GM06990 (cell line): ENCODE measurements at places on chromosomes 11 and 22.

- DNase-seq = no peak
These were observed 3.2 kb upstream of the TTLL8 start for GRCh38 chr22:50061141-50061823.

DNA sequence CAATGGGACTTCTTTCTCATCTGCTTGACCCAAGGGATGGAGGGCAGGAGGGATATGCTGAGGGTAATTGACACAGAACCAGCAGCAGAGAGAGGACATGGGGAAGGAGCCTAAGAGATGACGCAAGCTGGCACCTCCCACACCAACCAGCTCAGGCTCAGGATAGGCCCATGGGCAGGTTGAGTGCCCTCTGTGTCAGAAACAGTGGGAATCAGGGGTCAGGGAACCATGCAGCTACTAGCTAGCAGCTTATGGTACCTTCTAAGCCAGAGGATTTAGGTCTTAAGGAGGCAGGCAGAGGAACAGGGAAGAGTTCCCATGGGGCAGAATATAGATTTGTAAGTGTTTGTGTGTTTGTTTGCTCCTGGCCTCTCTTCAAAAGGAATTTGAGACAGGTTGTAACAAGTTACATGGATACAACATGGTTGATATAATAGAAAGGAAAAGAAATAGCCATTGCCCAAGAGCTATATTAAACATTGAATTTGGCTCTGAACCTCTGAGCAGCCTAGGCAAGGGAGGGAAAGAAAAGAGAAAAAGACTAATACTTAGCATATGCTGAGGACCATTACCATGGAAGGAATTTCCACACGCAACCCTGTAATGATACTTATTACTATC lies 39.9 kb upstream of the NAV2 start:
- DNase-seq = no peak

- DNase-seq = no peak
These were observed 8.9 kb upstream of the MAPK11 start for GRCh38 chr22:50278956-50279619.

GRCh38 chr11:10041748-10042446 lies 252.1 kb downstream of the SBF2 start:
- DNase-seq = no peak

DNA sequence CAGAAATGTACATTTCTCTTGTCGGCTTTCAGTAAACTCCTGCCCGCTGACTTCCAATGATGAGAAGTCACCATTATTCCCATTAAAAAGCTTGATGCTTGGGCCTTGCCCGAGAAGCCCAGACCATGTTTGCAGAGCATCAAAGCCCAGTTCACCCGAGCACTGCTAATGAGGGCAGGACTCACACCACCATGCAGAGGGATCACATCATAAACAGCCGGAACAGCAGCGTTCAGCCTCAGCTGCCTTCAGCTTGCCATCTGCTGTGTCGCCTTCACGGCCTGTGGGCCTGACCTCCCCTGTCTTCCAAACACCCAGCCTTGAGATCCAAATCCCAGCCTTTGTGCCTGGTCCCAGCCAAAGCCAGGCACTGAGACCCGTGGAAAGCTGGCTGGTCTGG lies 105.4 kb upstream of the CSNK2A3 start:
- no peak for DNase-seq

DNA sequence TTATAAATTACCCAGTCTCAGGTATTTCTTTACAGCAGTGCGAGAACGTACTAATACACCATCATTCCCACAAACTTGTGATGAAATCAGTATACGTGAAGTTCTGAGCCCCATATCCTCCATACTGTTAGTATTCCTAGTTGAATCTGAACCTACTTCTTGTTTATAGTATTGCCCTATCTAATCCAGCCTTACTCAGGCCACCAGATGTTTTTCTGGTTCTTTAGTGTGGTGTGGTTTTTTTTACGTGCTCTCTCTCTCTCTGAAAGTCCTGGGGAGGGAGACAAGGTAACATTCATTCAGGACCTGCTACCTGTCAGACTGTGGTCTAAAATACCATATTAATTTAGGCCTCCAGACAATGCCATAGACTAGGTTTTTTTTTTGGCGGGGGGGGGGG lies 47.6 kb upstream of the TEAD1 start:
- DNase-seq = no peak

GRCh38 chr22:31137721-31138120 lies 2.6 kb downstream of the PLA2G3 start:
- no peak for DNase-seq

- no peak for DNase-seq
These were observed 190.8 kb downstream of the TTC28 start for GRCh38 chr22:28488825-28489224.

DNA sequence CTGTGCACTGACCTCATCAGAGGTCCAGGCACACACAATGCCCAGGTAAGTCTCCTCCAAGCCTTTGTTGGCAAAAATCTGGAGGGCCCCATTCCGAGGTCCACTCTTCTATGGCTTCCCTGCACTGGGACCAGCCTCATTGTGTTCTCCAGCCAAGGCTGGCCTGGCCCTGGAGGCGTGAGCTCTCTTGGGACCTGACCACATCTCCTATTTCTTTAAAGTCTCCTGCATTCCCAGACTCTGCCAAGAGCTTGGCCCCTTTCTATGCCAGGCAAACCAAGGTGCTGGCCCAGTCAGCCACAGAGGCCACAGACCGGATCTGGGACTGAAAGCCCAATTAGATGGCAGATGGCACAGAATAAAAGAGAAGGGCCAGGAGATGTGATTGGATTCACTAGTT lies 55.1 kb downstream of the C11orf58 start:
- DNase-seq = no peak

- DNase-seq = no peak
These were observed 78.6 kb upstream of the RTL6 start for GRCh38 chr22:44576311-44577260.

DNA sequence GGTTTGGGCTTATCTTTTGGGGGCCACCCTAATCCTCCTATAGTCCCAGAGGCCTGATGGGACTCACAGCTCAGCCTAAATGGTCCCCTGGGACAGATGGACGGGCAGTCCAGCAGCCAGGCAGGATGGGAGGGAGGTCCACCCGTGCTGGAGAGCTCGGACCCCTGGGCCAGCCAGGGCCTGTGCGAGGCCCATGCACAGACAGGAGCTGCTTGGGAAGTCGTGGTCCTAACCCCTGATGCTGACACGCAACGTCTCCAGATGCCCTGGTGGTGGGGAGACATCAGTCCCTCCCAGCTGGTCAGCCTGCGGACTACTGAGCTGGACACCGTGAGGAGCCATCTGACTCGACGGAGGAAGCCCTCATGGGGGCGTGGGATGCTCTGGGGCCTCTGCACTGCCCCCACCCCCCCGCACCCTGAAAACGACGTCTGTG lies 31.2 kb upstream of the MUC5AC start:
- DNase-seq = no peak

GRCh38 chr11:3614742-3615171 lies 27.0 kb downstream of the ART5 start:
- no peak for DNase-seq

DNA sequence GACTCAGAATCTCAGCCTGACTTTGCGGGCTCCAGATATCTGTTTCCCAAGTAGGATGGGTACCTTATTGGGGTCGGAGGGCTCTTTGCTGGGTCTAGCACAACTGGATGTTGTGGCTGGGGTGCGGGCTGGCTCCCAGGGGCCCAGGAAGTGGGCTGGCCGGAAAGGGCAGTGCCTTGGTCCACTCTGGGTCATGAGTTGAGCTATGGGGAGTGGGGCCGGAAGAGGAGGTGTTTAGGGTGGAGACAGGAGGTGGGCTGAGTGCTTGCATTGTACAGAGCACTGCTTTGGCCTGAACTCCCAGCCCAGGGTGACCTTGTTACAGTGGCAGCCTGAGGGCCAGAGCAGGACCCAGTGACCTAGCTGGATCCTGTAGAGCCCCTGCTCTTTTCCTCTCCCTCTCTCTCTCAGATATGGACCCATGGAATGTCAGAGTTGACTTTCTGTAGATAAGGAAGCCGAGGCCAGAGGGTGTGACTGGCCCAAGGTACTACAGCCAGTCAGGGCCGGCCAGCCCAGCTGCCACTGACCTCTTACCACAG lies 13.2 kb downstream of the PHLDB1 start:
- no peak for DNase-seq

DNA sequence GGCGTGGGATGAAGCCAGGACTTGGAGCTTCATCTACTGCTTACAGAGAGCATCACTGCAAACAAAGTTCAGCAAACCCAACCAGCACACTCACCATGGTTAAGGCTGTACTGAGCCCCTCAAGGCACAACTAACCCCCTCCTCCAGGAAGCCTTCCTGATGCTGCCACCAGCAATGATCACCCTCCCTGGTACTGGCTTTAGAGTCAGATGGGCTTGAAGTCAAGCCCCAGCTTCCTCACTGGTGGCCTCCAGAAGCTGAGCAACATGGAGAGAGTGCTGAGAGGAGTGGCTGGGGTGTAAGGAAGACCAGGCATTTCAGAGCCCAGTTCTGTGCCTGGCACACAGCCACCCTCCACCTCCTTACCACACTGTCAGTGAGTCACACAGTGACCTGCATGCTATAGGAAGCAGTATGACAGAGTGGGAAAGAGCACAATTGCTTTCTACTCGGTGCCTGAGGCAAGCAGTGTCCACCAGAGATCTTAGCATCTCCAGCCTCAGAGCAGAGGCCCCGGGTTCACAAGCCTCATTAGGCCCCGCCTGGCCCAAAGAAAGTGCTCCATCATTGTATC lies 24.7 kb upstream of the BAIAP2L2 start:
- no peak for DNase-seq

DNA sequence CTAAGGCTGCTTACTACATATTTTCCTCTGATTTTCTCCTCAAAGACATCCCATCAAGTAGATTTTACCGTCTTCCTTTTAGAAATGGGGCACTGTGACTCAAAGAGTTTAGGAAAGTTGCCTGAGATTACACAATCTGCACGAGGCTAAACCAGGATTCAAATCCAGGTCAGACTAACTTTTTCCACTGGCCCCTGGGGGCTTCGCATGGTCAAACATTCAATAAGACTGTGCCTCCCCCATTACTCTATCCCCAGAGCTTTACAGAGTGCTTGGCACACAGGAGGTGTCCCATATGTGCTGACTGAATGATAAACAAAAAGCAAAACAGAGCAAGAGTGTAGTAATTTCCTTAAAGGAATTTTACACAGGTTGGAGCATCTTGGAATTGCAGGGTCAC lies 118.1 kb upstream of the TEAD1 start:
- DNase-seq = no peak

GRCh38 chr11:43942662-43943371 lies 380 bp downstream of the C11orf96 start:
- DNase-seq = peak; percentile 30

GRCh38 chr11:70578371-70578770 lies 180.0 kb downstream of the CTTN start:
- DNase-seq = no peak
